NCI-H510A treated with DMSO at 0.1 percent for 48 hours (cell line): ENCODE measurements at places on chromosomes 1 and 21.

GRCh38 chr1:147613506-147613905 lies 56.8 kb downstream of the ACP6 start:
- DNase-seq = peak; percentile 37

- DNase-seq = no peak
Observed at GRCh38 chr1:96464066-96464465, 257.5 kb upstream of the PTBP2 start.

GRCh38 chr1:63448731-63449246 lies 74.2 kb downstream of the ITGB3BP start:
- no peak for DNase-seq

GRCh38 chr1:206742719-206743383 lies 27.7 kb upstream of the IL19 start:
- no peak for DNase-seq
